Spleen (tissue), 13 donors: ENCODE measurements at places on chromosomes 3 and 15.

- DNase-seq, result no peak
Observed at GRCh38 chr15:34708422-34708821, 46.4 kb downstream of the GJD2 start.

DNA sequence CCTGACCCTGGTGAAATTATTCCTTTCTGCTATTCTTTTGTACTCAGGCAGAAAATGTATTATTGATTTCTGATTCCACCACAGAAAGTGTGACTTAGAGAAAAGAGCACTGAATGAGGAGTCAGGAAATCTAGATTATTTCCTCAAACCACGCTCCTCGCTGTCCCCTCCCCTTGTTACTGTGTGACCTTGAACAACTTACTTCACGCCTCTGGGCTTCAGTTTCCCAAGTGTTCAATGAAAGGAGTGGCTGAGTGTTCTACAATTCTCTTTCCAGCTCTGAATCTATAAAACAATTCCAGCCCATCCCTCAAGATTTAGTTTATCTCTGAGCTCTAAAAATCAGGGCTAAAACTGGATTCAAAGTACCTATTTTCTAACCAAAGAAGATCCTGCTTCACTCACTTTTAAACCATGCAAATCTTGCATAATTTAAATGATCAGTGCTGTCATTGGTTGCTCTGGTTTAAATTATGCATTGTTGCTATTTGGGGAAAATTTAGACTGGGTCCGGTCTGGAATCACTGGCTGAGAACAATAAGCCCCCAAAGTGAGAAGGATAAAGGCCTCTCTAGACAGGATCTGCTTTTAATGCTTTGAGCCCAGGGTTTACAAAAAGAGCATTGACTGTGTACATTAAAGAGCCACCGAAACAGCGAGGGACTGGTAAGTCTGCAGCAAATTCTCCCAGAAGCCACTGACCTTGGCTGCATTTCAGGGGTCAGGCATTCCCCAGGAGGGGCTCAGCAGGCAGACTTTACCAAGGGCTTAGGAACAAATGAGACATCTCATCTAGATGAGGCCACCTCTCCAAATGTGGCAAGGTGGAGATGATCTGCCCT is 3.2 kb downstream of the TNIK start:
- DNase-seq, result no peak

DNA sequence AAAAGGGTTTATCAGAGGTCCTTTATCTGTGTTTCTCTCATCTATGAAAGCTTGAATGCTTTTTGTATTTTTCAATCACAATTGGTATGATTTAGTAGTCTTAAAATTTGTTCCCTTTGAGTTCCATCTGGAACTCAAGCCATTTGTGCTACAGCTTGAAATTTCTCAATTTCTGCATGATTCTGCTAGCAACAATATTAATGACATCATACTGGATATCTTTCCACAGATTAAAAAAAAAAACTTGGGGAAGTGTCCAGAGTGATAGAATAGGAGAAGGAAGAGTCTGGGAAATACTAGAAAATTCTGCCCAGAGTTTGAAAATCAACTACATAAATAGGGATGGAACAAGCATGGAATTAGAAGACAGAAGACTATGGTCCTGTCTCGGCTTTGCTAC is 9.3 kb upstream of the FBN1 start:
- no peak for DNase-seq

- no peak for DNase-seq
Observed at GRCh38 chr3:99287876-99288275, 350.5 kb upstream of the COL8A1 start.

GRCh38 chr3:37320276-37320675 is 145.9 kb upstream of the LRRFIP2 start:
- no peak for DNase-seq

GRCh38 chr3:194046995-194047645 is 88.8 kb upstream of the HES1 start:
- peak; percentile 86 for DNase-seq

DNA sequence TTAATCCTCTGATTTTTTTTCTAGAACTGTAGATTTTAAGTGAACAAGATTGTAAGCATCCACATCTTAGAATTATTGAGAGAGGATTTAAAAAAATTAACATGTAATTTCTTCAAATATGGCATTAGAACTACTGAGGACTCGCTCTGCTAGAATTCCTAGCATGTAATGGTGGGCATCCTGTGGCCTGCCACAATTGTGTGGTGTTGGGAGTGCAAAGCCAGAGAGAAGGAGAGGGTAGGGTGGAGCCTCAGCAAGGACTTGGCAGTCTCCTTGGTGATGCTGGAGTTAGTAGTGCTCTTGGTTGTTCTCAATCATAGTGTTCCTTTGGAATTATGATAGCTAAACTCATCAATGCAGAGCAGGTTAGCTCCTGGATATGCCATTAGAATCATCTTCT is 443.9 kb upstream of the TBL1XR1 start:
- DNase-seq, result no peak

GRCh38 chr15:42444415-42445063 is 46.4 kb downstream of the ZNF106 start:
- DNase-seq, result no peak

GRCh38 chr3:194740859-194741491 is 55.3 kb downstream of the FAM43A start:
- no peak for DNase-seq

DNA sequence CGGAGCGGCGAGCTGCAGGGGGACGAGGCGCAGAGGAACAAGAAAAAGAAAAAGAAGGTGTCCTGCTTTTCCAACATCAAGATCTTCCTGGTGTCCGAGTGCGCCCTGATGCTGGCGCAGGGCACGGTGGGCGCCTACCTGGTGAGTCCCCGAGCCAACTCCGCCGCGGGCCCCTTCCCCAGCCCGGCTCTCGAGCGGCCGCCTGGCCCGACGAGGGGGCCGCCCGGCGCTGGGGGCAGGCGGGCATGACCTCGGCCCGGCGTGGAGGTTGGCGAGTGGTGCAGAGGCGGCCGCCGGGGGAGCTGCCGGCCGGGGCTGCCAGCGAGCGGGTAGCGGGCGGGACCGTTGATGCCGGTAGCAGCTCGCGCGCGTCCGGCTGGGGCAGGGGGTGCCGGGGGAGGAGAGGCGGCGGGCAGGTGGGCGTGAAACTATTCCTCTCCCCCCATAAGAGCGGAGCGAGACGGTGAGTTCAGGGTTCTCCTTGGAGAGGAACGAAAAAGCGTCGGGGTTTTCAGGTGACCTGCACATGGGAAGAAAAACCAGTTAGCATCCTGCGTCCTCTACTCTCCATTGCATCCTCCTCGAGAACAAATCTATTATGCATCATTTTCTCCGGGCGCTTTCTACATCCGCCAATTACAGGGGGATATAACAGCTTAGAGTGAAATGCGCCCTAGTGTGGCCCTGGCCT is 585 bp downstream of the SLCO3A1 start:
- DNase-seq, result peak; percentile 90

DNA sequence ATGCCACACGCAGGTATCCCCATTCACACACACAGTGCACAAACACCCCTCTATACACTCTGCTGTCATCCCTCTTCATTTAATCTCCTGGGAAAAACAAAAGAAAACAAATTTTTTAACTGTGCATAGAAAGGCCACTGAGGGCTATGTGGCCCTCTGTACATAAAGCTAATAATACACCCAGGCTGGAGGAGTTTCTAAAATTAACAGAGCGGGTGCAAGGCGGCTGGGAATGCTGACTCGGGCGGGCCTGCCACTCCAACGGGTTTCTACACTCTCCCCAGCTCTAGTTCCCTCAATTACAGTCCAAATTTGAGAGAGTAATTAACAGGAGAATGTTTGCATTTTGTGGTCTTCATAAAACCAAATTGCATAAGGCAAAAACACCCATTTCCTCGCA is 23.1 kb downstream of the HCN4 start:
- no peak for DNase-seq

DNA sequence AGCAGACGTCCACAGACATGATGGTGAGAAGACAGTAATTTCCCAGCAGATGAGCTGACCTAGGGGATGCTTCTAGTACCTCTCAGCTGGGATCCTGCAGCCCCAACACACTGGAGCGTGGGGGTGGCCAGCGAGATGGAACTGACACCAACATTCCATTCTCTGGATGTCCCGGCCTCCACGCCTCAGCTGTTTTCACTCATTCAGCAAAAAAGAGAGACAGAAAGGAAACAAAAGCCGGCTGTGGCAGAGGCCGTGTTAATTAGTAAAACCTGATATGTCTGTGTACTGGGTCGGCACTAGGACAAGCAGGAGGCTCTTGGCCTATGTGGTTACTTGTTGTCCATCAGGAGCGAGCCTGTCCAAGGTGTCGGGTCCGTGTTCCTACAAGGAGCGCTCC is 82.6 kb upstream of the MYZAP start:
- no peak for DNase-seq

DNA sequence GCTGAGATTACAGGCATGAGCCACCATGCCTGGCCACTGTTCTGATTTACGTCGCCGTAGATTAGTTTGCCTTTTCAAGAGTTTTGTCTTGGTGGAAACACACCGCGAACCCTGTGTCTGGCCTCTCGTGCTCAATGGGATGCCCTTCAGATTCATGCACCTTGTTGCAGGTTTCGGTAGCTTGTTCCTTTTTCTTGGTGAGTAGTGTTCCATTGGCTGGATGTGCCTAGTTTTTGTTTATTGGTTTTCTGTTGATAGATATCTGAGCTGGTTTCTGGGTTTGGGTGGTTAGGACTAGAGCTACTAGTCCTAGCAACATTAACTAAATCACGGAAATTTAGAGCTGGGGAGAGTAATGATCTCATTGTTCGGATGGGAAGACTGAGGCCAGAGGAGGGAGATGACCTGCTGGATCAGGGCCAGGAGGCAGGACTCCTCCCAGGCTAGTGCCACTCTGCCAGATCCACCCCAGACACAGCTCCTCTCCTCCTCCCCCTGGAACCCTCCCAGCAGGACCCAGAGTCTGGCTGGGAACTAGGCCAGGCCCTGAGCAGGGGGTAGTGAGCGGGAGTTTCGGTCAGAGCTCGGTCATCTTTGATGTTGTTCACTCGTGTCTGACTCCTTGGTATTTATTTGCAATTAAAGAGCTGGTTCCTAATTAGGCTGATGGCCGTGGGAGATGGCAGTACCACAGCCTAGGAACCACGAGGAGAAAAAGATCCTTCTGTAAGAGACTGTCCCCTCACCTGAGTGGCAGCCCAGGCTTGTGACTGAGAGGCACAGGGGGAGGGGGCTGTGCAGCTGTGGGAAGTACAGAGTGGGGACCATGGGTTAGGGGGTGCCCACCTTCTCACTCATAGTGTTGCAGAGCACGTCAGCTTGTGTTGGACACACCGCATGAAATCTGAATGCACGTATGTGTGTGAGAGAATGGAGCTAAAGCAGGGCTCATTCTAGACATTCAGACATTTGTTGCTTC is 73.4 kb downstream of the SMAD6 start:
- peak; percentile 35 for DNase-seq

DNA sequence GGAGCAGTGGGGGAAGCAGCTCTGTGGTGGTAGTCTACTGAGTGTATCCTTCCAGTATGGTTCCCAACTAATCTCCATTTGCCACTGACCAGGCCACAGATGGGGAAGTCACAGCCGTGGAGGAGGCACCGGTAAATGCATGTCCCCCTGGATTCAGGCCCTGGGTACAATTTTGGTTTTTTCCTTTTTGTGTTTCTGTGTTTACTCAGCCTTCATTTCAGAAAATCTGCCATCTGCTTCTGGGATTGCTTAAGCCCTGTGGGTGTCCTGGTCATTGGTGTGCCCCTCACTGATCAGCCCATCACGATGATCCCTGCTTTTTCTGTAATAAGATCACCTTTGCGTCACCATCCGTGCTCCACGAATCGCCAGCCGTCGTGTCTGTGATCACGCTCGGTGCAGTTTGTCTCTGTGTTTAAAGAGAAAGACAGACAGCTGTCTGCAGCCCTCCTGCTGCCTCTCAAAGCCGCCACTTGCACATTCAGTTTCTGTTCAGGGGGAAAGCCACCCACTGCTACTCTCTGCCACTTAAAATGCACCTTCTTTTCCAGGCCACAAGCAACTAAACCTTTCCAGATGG is 68.9 kb downstream of the DNASE1L3 start:
- no peak for DNase-seq

DNA sequence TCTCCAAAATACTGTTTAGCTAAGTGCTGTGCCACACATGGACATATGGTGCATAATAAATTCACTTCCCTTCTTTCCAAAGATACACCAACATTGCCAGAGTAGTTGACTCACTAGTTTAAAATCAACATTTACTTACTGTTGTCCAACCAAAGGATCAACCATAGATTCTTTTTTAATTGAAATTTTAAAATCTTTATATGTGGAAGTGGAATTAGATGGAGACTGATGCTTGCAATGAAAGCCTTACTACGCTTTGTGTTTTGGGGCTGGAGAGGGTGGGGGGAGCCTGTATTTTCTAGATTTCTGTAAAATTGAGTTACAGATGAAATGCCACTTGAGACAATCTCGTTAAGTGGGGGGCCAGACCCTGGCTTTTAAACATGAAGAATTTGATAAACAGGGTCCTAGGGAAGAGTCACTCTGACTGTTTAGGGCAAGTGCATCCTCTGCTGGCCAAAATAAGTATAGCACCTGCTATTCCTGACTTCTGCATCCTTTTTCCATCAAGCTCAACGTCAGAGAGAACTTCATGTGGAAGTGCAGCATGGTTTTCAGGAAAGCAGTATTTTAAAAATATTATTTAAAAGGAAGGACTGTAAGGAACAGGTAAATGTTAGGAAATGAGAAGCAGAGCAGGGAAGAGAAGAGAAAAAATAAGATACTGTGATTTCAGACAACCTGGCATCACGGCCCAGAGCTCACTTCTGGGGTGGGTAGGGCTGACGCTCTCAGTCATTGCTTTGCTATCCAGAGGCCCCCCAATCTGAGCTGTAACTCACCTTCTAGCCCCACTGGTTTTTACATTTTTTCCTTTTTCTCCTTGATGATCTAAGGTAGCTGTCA is 76.7 kb downstream of the BOC start:
- no peak for DNase-seq

DNA sequence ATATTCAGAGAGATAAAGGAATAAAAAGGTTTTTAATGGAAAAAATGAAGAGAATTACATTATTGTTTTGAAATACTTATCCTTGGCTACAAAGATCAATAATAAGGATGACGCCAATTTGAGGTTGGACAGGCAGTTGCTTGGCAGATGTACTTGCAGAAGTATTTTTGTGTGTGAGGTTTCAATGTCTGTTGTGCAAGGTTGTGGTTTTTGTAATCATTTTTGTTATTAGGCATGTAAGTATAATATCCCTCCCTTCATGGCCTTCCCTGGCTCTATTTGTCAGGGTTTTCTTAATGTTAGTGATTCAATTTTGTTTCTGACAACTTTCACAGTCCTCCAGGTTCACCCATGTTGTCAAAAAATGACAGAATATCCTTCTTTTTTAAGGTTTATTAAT is 105.9 kb downstream of the OTOL1 start:
- DNase-seq, result no peak

DNA sequence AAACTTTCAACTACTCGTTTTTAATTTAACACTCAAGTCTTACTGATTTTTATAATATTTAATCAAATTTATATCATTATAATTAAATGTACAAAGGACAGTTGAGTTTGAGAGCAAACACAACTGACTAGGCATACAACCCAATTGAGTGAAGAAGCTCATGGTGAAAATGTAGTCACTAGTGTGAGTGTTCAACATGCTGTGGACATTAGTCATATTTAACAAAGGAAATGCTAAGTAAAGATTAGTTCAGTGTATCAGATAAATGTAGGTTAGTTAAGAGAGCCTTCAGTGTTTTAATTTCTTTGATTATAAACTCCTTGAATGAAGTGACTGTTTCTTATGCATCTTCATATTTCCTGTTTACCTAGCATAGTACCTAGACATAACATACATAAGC is 444.2 kb upstream of the GOLIM4 start:
- no peak for DNase-seq
